Caco-2 (cell line): ENCODE measurements at places on chromosomes 3 and 15.

GRCh38 chr3:8166014-8166413, 335.6 kb upstream of the LMCD1 start:
- H3K4me1 ChIP-seq, result no peaks in the 10 kb centered on the region
- H3K27ac ChIP-seq, result no peak overlapping the region
- DNase-seq, result peak; percentile 13
- no peaks in the 10 kb centered on the region for H3K36me3 ChIP-seq

- no peaks in the 10 kb centered on the region for H3K36me3 ChIP-seq
- no peak overlapping the region for H3K4me3 ChIP-seq
- no peak for DNase-seq
- H3K27ac ChIP-seq, result no peak overlapping the region
These were observed 22.1 kb upstream of the TRA2B start for GRCh38 chr3:185959609-185960521.

DNA sequence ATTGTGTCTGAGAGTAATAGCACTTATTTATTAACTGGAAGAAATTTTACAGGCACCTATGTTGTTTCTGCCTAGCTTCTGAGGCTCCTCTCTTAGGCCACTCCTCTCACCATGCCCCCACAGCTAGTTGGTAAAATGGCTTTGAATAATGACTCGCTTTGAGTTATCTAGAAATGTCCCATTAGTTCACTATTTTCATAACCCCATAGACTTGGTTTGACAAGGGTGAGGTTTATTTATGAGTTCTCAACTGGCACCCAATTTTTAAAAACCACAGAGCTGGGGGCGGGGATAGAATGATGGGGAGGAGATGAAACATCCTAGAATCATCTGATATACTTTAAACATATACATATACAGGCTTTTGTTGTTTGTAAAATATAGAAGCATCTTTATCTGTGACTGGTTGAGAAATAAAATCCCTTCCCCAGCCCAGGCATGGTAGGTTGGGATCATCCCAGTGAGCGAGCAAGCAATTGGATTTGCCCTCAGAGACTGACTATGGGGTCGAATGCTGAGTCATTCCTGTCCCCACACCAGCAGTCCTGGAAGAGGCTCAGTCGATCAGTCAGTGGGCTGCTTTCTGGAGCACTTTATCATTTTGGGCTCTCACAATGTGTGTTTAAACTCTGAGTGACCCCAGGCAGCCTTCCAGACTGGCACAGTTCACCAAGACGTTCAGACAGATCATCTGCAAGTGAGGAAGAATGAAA, 60.2 kb upstream of the TSEN2 start:
- DNase-seq, result no peak
- no peaks in the 10 kb centered on the region; the same call in 1 of the 2 replicates for H3K36me3 ChIP-seq
- H3K4me3 ChIP-seq, result no peak overlapping the region
- H3K27ac ChIP-seq, result no peak overlapping the region

DNA sequence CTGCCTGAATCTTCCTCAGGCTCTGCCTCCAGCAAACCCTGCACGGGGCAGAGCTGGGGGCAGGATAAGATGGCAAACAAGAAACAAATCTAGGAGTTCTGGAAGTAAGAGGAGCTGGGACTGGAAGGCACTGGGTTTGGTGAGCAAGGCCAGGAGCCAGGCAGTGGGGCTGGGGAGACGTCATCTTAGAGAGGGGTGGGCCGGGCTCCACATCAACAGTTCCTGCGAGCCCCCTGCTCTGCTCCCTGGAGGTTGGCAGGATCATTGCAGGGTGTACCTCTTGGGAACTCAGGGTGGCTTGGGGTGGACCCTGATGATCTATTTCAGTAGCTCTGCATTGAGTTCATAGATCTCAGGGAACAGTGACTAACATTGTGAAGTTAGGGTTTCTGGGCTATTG, 87.3 kb upstream of the PRR23E start:
- no peaks in the 10 kb centered on the region for H3K36me3 ChIP-seq
- H3K4me3 ChIP-seq, result no peak overlapping the region
- DNase-seq, result no peak
- no peaks in the 10 kb centered on the region for H3K4me1 ChIP-seq

DNA sequence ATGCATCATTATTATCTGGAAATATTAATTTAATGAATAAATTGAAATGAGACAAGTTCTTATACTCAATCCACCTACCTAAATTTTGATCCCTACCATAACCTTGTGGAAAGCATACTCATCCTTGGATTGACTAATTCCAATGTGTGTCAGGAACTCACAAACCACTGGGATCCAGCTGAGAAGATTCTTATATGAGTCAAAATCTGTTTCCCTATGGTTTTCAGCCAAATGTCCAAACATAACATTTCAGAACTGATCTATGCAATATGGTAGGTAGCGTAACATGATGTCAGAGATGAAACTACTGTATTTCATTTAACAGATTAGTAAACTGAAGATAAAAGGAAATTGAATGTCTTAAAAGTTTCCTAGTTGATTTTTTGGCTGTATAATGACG, 250.0 kb downstream of the PLOD2 start:
- no peaks in the 10 kb centered on the region for H3K36me3 ChIP-seq
- H3K27ac ChIP-seq, result no peak overlapping the region
- H3K4me1 ChIP-seq, result no peaks in the 10 kb centered on the region
- H3K4me3 ChIP-seq, result no peak overlapping the region
- no peak for DNase-seq

DNA sequence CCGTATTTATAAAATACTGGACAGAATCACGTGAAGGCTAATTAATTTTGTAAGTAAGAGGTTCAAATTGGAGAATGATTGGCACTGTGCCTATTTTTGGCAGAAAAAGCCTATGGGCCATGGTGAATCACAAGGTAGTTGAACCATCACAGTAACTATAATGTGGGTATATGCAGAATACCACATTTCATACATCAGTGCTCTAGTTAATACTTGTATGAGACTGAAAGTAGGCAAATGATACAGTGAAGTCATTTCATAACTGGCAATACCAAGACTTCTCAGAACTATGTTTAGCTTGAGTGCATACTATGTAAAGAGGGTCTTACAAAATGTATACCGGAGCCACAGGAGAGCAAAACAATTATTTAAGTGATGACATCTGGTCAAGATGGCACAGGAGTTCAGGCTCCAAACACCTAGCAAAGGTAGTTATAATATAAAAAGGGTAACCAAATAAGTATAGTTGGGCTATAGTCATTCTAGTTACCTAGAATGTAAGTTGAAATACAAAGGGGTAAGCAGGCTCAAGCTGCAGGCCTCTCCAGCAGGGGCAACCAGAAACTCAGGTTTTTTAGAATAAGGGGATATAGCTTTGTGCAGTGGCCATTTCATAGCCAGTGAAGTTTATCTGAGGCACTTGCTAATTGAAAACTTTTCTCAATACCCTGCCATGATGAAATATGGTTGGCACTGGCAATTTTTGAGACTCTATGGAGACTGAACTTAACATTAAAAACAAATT, 19.1 kb downstream of the GPR160 start:
- H3K27me3 ChIP-seq, result no peaks in the 10 kb centered on the region
- no peak overlapping the region for H3K27ac ChIP-seq
- H3K36me3 ChIP-seq, result no peaks in the 10 kb centered on the region
- H3K4me1 ChIP-seq, result no peaks in the 10 kb centered on the region
- no peak for DNase-seq
- H3K4me3 ChIP-seq, result no peak overlapping the region

DNA sequence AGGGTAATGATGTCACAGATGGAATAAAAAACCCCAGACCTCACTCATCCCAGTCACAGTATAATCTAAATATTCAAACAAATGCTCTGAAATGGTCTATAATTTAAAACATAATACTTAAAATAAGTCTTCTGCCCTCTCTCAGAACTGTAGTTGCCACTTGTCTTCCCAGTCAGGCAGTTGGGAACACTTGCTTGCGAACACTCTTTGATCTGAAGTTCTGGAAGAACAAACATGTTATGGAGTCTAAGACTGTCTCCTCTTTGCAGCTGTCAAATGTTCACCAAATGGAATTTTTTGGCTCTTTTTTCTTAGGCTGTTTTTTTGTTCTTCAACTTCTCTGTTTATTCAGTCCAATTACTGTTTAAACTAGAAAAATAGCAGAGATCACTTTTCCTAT, 711.1 kb upstream of the GOLIM4 start:
- no peak overlapping the region for H3K4me3 ChIP-seq
- H3K4me1 ChIP-seq, result no peaks in the 10 kb centered on the region
- no peak overlapping the region for H3K27ac ChIP-seq
- H3K36me3 ChIP-seq, result no peaks in the 10 kb centered on the region

GRCh38 chr3:161117646-161118045, 12.5 kb upstream of the B3GALNT1 start:
- H3K27me3 ChIP-seq, result no peaks in the 10 kb centered on the region
- H3K4me3 ChIP-seq, result no peak overlapping the region
- H3K27ac ChIP-seq, result no peak overlapping the region
- no peaks in the 10 kb centered on the region for H3K36me3 ChIP-seq
- no peak for DNase-seq
- no peaks in the 10 kb centered on the region for H3K4me1 ChIP-seq
